ENCODE measurements at places on chromosomes 3 and 15.

- no peak for DNase-seq
Observed at GRCh38 chr15:75620841-75621391, 4.6 kb downstream of the SNUPN start.

GRCh38 chr15:71379893-71380292 is 264.6 kb downstream of the THSD4 start:
- DNase-seq: no peak

- no peak for DNase-seq
Observed at GRCh38 chr3:123635717-123636116, 50.9 kb upstream of the HACD2 start.

DNA sequence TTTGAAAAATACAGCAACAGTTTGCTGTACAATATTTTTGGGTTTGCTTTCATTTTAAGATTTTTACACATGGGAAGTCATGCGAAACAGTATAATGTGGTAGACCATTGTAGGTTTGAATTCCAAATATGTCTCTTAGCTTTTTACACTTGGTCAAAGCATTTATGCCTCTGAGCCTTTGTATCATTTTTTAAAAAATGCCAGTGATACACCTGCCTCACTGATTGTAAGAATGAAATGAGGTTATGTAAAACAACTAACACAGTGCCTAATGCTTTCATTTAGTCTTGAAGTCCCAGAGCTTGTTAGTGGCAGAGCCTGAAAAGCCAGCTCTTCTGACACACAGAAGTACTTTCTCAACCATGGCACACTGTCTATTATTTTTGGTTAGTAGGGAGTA is 202.0 kb downstream of the UBE2E2 start:
- no peak for DNase-seq

GRCh38 chr3:14234251-14235002 is 55.8 kb downstream of the LSM3 start:
- no peak for DNase-seq

DNA sequence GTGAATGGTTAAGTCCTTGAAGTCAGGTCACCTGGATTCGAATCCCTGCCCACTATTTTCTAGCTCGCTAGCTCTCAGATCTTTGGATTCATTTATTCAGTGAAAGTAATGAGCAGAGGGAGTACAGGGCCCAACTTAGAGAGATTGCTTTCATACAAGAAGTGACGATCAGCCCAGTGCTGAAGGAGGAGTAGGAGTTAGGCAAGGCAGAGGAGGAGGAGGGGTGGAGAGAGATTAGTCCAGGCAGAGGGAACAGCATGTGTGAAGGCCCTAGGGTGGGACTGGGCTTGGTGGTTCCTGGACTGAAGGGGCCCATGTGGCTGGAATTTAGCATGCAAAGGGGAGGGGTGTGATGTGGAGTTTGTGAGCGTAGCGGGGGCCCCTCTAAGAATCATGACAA is 3.8 kb upstream of the CHRNA5 start:
- DNase-seq: no peak

GRCh38 chr3:150975992-150976368 is 3.5 kb upstream of the CLRN1 start:
- no peak for DNase-seq

DNA sequence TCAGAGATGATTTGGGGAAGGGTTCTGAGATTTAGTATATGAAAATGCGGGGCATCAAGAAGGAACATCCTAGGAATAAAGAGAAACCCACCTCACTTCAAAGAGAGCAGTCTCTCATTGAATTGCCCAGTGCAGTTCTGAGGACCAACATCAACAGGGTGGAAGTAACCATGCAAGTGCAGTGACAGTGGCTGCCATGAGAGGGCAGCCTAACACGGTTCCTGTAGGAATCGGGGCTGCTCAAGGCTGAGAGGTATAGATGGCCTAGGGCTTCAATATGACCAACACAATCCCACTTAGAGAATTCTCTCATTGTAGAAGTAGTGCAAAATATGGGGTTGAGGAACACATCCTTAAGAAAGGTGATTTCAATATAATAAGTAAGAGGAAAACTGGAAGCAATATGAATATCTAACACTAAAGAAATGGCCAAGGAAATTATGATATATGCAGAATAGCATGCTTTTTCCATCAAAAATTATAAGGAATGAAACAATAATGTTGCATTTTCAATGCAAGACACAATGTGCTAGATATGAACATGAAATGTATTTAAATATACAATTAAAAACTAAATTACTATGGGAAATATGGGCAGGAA is 51.1 kb upstream of the ARRDC4 start:
- peak; percentile 8 for DNase-seq

GRCh38 chr3:169822091-169822490 is 9.4 kb upstream of the LRRC34 start:
- DNase-seq: no peak

- no peak for DNase-seq
Observed at GRCh38 chr15:40130799-40131502, 22.3 kb upstream of the BMF start.

- no peak for DNase-seq
Observed at GRCh38 chr3:101809178-101810021, 30.4 kb downstream of the NXPE3 start.

GRCh38 chr15:98330258-98330657 is 318.1 kb upstream of the IGF1R start:
- no peak for DNase-seq

DNA sequence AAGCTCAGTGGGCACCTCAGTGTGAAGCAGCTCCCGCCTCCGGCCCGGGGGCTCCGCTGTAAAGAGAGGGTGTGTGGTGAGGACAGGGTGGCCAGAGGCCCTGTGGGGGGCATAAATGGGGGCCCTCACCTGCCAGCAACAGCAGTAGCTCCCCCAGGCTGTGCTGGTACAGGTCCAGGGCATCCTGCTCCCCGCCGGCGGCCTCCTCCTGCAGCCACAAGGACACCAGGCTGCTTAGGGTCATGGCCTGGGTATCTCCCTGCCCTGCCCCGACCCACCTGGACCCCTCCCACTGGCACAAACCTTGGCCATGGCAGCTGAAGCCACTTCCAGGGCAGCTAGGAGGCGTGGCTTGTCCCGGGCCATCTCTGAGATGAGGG is 4.8 kb downstream of the ULK3 start:
- no peak for DNase-seq

- DNase-seq: peak; percentile 27
Observed at GRCh38 chr3:10344147-10344943, 23.4 kb upstream of the SEC13 start.

- DNase-seq: no peak
Observed at GRCh38 chr3:55690726-55691125, 203.6 kb upstream of the WNT5A start.

DNA sequence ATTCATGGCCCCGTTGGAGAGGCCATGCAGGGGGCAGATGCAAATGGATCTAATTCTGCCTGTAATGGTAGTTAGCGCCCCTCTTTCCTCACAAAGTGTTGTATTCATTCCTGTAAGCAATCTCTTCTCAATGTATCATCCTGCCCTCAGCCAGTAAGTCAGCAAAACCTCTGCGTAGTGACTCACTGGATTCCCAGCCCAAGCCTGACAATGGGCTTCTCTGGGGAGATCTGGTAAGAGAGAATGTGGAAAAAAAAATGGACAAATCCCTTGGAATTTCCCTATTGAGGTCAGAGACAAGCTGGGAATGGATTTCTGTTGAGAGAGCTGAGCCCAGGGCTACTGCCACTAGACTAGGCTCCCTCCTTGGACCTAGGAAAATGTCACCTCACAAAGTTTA is 25.4 kb downstream of the ADPGK start:
- no peak for DNase-seq

GRCh38 chr15:40582726-40583246 is 11.3 kb upstream of the KNL1 start:
- no peak for DNase-seq

DNA sequence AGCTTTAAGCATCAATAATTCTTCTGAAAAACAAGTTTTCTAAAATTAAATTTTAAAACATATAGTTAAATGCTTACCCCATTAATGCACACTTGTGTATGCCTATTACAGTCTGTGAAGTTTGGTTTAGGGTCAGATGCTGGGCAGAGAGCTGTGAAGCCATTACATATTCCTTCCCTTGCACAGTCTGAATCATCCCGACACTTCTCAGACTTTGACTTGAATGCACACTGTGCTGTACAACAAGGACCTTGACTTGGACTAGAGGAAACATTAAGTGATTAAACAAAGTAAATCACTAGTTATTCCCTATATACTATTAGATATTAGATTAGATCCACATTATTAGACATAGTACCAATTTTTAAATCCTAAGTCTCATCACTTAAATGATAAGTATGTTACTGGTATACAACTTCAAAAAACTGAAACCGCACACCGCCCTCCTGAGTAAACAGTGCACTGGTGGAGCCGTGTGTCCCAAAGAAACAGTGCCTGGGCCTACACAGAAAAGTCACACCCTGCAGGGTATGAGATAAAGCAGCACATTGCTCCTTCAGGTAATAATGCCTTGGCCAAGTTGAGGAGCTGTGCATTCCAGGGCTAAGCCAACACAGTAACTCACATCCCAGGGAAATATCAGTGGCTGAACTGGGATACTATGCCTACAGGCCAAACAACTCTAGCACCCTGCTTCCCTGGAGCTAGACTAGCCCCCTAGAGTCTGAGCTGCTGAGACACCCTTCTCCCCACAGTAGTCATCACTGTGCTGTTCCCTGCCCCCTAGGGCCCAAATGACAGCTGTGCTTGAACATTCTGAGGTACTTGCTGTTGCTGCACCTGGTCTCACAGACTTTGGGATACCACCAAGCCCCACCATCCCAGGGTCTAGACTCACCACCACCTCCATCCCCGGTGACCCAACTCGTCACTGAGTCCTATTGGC is 137.5 kb downstream of the ADAM10 start:
- no peak for DNase-seq

DNA sequence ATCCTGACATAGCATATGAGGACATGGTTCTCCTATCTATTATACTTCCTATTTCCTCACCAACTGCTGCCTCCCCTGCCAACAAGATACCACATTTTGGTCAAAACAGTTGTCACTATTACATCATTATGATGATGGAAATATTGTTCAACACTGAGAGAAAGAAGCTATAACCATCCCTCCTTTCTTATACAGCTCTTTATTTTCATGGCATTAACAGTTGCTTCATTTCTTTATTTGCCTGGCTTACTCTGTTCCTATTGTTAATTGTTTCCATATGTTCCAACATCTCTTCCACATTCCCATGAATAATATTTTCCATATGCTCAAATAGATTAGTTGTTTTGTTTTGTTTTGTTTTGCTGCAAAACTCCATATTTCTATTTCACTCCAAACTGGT is 40.8 kb upstream of the FILIP1L start:
- DNase-seq: no peak

GRCh38 chr3:184008161-184008560 is 9.5 kb downstream of the ABCC5 start:
- DNase-seq: no peak

GRCh38 chr3:189498995-189499704 is 132.0 kb upstream of the TP63 start:
- DNase-seq: no peak

DNA sequence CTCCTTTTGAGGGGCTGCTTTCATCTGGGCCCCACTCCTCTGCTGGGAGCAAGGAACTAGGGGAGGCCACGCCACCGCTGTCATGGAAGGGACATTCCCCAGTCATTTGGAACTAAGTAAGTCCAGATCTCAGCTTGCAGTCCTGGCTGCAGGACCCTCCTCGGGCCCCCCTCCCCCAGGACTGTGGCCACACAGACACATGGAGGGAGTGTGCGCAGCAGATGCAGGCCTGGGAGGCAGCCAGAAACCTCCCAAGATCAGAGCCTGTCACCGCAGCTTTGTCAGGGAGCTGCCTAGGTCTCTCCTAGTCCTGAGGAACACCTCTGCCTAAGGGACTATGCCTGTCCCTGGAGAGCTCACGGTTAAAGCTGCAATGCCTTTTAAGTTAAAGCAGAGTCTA is 7.3 kb upstream of the SEMA3F start:
- DNase-seq: no peak

GRCh38 chr3:38116471-38117162 is 20.3 kb downstream of the ACAA1 start:
- DNase-seq: no peak

DNA sequence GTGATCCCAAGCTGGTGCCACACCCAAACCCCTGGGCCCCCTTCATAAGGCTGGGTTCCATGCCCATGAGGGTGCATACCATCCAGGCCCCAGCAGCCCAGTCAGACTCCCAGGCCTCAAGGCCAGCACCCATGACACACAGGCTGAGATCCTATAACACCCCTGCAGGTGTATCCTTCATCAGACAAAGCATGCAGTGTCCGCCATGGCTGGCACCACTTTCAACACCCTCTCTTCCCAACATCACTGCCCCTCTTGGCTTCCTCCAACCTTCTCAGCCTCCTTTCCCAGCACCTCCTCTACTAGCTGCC is 3.5 kb downstream of the CCDC51 start:
- no peak for DNase-seq

- no peak for DNase-seq
Observed at GRCh38 chr15:31571676-31572075, 245.0 kb downstream of the KLF13 start.

DNA sequence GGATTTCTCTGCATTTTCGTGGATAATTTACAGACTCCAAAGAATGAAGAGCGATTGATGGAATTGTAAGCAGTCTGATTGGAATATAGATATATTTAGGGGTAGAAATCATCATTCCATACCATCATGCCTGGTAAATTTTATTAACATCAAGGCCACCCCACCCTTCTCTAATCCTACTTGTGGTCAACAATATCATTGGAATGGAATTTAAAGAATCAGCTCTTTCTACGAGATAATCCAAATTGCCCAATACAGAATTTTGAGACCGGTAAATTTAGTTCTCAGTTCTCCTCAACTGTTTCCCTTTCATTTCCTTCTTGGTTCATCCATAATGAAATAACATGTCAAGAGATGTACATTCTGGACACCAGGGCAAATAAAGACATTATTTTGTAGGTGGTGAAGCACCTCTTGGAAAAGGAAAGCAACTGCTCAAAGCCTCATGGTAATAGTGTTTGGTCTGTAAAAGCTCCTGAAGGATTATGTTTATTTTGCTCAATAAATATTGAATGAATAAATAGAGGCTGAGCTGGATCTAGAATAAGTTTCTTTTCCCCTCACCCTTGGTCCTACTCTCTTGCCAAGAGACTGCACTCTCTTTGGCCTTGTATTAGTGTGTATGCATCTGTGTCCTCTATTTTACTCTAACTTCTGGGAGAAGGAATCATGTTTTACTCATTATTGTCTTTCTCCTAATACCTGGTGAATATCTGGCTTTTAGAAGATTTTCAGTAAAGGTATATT is 133.7 kb upstream of the BCL6 start:
- DNase-seq: no peak

- no peak for DNase-seq
Observed at GRCh38 chr3:139267300-139268246, 76.2 kb upstream of the MRPS22 start.

- DNase-seq: no peak
Observed at GRCh38 chr15:68991723-68992122, 22.8 kb upstream of the NOX5 start.

DNA sequence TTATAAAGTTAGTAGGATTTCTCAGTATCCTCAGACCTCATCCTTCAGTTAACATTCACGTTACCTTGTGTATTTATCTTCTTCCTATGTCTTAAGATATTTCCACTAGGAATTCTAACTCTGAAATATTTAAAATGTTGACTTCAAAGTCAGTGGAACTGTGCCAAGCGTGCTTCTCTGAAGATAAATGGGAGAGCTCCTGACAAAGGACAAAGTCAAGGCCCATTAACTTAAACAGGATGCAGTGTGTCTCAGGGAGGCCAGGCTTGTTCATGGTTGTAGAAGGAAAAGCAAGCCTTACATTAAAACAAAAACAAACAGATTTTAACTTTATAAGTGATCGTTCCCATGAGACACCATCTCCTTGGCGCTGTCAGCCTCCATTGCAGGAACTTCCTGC is 41.5 kb downstream of the ABHD17C start:
- DNase-seq: no peak

GRCh38 chr3:62361824-62362223 is 11.5 kb downstream of the FEZF2 start:
- no peak for DNase-seq

Data from activated naive CD8-positive, alpha-beta T cell treated with anti-CD3 and anti-CD28 coated beads, Interleukin-2, amount 50 U/mL, for 16 hours (primary cell).